ENCODE measurements at places on chromosomes 6 and 20.

GRCh38 chr6:74598462-74599393 lies 607.1 kb downstream of the COL12A1 start:
- DNase-seq: no peak

DNA sequence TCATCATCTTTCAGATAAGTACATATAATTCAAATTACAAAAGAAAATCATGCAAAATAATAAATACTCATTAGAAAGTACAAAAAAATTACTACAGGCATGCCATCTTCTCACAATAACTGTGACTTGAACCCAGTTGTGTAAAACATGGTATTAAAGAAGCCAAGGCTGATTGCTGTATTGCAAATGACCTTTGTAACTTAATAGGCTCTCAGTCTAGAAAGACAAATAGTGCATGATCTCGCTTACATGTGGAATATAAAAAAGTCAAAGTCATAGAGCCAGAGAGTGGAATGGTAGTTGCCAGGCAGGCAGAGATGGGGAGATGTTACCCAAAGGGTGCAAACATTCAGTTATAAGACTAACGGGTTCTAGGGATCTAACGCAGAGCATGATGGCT lies 626.1 kb downstream of the COL12A1 start:
- DNase-seq: no peak

- DNase-seq: no peak
Measured at GRCh38 chr20:32780749-32781655, 18.8 kb downstream of the DNMT3B start.

GRCh38 chr20:45060294-45060693 lies 40.6 kb downstream of the KCNS1 start:
- no peak for DNase-seq
